Smooth muscle cell of the brain vasculature (primary cell): ENCODE measurements at places on chromosomes 3 and 15.

GRCh38 chr15:35014241-35014640, 26.2 kb upstream of the ZNF770 start:
- DNase-seq: no peak

DNA sequence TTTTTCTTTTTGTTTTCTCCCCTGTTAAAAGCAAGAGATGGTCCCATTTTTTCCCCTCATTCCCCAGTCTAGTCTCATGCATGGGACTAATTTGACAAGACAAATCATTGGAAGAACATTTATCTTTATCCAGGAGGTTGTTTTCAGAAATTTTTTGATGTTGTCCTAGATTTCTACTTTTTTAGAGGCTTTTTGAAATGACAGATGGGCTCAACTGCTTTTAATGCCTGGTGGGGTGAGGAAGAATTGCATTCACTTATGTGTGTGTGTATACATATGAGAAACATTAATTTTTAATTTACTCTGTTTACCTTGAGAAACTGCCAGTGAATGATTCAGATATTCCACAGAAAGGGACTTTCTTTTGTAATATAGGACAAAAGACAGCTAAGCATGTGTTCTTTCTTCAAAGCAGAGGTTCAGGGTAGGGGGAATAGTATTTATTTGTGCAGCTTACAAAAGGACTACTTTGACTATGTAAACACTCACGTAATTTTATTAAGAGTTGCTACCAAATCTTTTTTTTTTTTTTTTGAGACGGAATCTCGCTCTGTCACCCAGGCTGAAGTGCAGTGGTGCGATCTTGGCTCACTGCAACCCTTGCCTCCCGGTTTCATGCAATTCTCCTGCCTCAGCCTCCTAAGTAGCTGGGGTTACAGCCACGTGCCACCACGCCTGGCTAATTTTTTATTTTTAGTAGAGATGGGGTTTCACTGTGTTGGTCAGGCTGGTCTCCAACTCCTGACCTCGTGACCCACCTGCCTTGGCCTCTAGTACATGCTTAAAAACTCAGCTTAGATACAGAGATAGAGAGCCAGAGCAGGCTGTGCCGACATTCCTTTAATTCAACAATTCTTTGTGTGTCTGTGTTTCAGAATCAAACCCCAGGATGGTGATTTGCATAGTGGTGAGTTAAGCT, 130.1 kb upstream of the RARB start:
- peak; percentile 69 for DNase-seq

DNA sequence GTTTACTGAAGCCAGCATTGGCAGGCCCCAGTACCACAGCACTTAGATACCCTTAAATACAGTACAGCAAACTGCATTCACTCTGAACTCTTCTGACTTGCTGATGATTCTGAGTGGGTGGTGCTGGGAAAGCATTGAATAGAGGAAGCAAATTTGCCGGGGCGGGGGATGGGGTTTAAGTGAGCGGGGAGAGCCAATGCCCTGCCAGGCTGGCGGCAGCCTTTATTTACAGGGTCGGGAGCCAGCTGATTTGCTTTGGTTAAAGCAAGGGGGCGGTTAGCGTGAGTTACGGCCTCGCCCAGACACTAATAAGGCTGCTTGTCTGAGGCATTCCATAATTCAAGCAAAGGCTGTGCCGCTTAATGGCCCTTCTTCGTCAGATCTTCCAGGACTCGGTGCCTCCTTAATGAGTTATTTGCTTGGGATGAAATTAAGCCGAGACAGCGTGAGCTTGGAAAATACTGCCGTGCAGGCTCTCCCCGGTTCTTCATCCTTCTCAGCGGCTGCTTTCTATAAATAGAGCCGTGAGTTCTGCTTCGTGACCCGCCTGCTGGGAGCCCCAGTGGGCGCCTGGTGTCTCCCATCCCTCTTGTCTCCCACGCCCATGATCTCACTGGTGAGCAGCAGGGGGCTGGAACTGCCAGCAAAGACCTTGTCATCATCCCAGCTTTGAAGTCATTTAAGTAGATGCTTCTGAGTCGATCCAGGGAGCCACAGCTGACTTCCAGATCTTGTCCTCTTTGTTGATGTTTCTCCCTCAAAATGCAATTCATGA, 25.8 kb downstream of the SPSB4 start:
- DNase-seq: peak; percentile 55

DNA sequence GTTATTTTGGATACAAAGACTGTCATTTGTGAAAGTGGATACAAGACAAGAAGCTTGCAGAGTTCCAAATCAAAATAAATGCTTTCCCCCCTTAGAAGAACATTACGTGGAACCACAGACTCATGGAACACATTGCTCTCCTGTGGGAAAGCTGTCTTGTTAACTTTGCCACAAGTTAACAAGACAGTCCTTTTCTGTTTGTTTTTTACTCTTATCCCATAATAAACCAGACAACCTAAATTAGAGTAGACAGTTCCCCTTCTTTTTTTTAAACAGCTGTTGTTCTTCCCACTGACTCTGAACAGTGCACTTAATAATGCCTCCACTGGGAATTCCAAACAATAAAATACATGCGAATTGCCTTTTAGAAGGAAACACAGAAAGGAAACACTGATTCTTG, 255.3 kb upstream of the UBE2E2 start:
- no peak for DNase-seq

GRCh38 chr15:40259021-40259420, 20.2 kb downstream of the PAK6 start:
- DNase-seq: no peak

- no peak for DNase-seq
These were observed 27.1 kb upstream of the OSBPL11 start for GRCh38 chr3:125622381-125622791.

DNA sequence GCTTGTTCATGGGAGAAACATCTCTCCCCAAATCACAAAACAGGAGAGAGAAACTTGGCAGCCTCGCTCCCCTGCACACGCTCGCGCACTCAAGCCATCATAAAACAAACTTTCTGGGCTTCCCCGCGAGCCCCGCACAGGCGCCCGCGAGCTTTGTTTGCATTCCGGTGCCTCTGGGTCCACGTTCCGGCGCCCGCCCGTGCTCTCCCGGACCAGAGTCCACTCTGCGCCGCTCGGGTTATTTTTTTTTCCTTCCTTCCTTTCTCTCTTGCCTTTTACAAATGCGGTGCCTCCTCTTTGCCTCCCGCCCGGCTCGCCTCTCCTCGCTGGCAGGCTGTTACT, 363 bp downstream of the MAGI1 start:
- no peak for DNase-seq

DNA sequence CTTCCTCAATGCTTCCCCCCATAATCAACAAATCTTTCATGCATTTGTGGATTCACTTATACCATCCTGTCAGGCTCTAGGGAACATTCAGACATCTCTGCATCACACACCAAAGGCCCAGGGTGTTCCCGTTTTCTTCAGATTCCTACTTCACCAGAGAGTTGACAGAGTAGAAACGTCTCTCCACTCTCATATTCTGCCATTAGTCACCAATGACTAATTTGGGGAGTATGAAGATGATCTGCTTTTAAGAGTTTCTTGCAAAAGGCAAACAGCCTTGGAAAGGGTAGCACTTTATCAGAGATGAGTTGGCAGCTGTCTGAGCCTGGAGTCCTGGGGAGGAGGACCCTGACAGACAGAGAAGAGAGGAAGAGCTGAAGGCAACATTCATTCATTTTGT, 55.8 kb upstream of the DGKG start:
- no peak for DNase-seq

DNA sequence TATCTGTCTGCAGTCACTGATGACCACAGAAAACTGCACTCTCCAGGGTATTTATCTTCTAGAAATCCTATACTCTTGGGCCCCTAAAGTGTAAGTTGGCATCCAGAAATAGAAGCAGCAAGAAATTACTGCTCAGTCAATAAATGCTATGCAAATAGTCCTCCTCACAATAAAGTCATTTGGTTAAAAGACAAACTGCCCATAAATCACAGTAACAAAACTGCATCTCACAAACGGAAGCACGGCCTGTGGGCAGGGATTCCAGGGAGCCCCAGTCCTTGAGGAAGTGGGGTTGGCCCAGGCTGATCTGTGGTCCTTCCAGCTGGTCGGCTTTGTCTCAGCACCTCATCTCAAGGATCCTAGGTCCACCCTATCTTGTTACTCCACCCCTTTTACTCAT, 29.7 kb upstream of the SPATA12 start:
- DNase-seq: no peak

GRCh38 chr3:121748680-121749275, 763 bp downstream of the GOLGB1 start:
- no peak for DNase-seq

- DNase-seq: no peak
These were observed at the start of gene C3orf22 for GRCh38 chr3:126558336-126559071. TSS of gene C3orf22 (minus strand) at chr3:126558932. CDS start at chr3:126553390, 5,542 bp downstream.

DNA sequence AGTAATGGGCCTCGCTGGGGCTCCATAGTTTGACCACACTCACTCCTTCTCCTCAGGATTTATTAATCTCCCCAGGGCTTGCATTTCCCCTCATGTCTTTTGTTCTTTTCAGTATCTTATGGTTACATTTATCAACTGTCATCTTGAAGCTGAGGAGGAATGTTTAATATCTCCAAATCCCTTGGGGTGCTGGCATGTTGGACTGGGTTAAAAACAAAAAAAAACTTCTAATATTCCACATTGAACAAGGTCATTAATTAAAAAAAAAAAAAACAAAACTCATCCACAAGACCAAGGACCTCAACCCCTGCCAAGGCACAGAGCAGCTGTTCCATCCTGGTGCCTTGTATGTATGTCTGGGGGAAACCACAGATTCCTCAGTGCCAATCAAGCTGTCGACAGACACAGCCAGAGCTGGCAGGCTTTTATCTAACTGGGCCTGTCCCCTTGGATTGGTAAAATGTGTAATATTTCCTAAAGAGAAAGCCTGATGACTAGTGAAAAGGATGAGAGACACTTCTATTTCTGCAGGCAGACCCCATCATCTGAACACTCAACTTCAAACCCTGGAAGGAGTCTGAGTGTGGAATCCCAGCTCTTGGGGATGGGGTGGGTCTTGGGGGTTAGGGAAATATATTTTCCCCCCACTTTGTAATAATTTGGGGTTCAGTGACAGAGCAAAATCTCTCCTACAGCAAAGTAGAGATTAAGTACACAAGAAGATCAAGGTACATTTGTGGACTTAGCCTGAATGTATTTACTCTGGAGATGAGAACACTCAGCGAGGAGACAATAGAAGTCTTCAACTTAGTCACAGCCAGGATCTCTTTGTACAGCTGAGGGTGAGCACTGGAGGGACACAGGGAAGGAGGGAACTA, 69.1 kb downstream of the TTC23 start:
- no peak for DNase-seq

- DNase-seq: no peak
These were observed 587 bp downstream of the WDR49 start for GRCh38 chr3:167653155-167653554.

DNA sequence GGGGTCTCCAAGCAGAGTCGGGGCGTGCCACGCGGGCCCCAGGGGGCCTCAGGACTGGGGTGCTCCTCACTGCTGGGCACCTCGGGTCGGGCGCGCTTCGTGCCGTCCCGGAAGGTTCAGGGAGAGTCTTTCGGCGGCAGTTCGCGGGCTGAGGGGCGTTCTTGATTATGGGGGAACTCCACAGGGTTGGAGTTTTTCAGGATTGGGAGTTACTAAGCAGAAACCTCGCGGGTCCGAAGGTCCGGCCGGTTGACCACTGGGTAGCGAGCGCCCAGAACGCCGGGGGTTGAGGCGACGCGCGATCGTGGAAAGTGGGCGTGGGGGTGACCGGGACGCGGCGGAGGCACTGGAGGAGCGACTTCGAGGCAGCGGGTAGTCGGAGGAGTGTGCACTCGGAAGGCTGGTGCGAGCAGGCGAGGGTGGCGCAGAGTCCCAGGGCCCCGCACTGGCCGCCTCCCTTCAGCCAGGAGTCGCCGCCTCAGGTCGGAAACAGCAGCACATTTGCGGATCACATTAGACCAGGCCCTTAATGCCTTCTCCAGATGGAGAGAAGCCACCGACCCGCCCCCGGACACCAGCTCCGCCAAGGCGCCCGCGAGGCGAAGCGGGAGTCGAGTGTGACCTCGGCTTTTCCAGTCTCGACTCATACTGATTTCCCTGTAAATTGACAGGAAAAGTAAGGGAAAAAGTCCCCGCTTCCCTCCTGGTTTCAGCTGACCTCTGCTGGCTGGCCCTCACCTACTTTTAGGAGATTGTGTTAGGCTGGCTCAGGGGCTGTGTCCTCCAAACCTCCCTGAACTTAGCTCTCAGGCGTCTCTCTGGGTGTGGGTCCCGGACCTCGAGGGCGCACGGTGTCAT, 685 bp downstream of the ADAMTSL3 start:
- DNase-seq: no peak

DNA sequence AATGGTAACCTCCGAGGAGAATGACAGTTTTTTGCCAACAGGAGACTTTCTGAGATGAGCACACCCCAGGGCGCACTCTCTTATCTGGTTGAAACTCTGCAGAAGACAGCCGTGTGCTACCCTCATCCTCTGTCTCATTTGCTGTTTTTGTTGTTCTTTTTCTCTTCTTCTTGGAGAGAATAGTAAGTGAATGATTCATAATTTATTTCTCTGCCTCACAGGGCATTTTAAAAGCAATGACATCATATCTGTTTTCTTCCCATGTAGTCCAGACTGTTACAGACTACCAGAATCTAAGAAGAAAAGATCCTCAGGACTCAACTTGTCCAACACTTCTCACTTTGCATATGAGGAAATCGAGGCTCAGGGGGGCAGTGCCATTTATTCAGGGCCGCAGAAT, 771.1 kb upstream of the GRM7 start:
- no peak for DNase-seq

GRCh38 chr3:195032106-195032759, 238.7 kb downstream of the XXYLT1 start:
- DNase-seq: no peak

- DNase-seq: no peak
These were observed 612.6 kb upstream of the NECTIN3 start for GRCh38 chr3:110459021-110459420.

GRCh38 chr3:195718477-195718984, 2.2 kb upstream of the MUC20 start:
- no peak for DNase-seq

DNA sequence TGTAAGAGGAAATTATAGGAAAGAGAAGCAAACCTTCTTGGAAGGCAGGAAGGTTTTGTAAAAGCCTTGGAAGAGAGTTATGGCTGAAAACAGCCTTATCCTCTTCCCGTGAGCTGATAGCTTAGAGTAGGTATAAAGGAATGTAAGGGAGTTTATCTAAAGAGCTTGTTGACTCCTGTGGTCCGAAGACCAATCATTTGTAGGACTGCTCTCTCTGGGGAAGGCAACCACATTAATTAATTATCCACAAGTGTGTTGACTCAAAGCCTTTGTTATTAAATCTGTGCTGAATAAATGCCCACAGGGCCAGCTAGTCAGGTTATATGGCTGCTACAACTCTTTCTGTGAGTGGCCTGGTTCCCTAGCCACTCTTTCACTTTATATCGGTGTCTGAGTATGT, 452.1 kb upstream of the RASGRP1 start:
- no peak for DNase-seq

- peak; percentile 49 for DNase-seq
These were observed 9.7 kb upstream of the THUMPD3 start for GRCh38 chr3:9352917-9353752.

DNA sequence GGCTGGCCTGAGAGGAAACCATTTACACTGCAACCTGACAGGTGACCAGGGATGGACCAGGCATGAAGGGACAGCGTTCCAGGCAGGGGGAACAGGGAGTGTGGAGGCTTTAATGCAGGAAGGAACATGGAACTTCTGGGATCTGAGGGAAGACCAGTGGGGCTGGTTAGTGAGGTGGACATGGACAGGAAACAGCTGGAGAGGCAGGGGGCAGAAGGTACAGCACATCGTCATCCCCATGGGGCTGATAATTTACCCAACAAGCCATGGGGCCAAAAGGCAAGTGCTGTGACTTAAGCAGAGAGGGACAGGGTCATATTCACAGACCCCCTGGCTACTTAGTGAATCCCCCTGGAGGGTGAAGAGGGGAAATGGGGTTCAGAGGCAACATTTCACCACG, 77.0 kb upstream of the LARS2 start:
- no peak for DNase-seq
